ENCODE measurements at places on chromosomes 7 and 10.

GRCh38 chr7:101644879-101645278 lies 15.8 kb upstream of the MYL10 start:
- DNase-seq: no peak
- H3K27me3 ChIP-seq: no peaks in the 10 kb centered on the region
- H3K4me1 ChIP-seq: no peaks in the 10 kb centered on the region
- no peak overlapping the region for H3K4me3 ChIP-seq
- no peaks in the 10 kb centered on the region for H3K36me3 ChIP-seq

GRCh38 chr7:143380646-143381426 lies at the start of gene ZYX:
Gene ZYX (plus strand): TSS chr7:143381345. CDS start chr7:143381572, 227 bp downstream.
- peak; percentile 97 for DNase-seq
- H3K27me3 ChIP-seq: no peaks in the 10 kb centered on the region
- H3K36me3 ChIP-seq: no peaks in the 10 kb centered on the region
- H3K4me3 ChIP-seq: peak within 1 kb of the TSS; percentile 99

DNA sequence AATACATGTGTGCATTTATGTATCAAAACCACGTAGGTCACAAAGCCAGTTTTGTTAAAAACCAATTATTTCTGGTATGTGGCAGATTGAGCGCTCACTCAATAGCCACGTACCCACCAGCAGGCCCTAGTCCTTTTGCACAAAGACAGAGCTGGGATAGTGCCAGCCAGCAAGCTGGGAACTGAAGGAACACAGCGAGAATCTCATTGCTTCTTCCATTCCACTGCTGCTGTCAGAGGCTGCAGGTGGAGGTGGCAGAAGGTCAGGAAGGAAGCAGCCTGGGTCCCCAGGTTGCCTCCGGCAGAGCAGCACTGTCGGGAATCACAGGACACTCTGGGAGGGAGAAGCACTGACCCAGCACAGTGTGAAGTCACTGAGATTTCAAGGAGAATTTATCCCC lies 385.5 kb upstream of the PFKP start:
- no peak overlapping the region for H3K27ac ChIP-seq
- no peak overlapping the region for H3K4me3 ChIP-seq
- peaks cover 4% of the 10 kb centered on the region for H3K4me1 ChIP-seq
- DNase-seq: no peak
- no peaks in the 10 kb centered on the region for H3K27me3 ChIP-seq

- H3K36me3 ChIP-seq: no peaks in the 10 kb centered on the region
- H3K4me3 ChIP-seq: no peak overlapping the region
- DNase-seq: no peak
- H3K27me3 ChIP-seq: no peaks in the 10 kb centered on the region
- H3K27ac ChIP-seq: no peak overlapping the region
- no peaks in the 10 kb centered on the region for H3K4me1 ChIP-seq
These were observed 201.7 kb upstream of the PRSS58 start for GRCh38 chr7:142459551-142459963.

- H3K4me3 ChIP-seq: no peak overlapping the region
- no peak overlapping the region for H3K27ac ChIP-seq
- no peaks in the 10 kb centered on the region for H3K36me3 ChIP-seq
- no peak for DNase-seq
These were observed 91.5 kb upstream of the CALN1 start for GRCh38 chr7:72503644-72504043.

DNA sequence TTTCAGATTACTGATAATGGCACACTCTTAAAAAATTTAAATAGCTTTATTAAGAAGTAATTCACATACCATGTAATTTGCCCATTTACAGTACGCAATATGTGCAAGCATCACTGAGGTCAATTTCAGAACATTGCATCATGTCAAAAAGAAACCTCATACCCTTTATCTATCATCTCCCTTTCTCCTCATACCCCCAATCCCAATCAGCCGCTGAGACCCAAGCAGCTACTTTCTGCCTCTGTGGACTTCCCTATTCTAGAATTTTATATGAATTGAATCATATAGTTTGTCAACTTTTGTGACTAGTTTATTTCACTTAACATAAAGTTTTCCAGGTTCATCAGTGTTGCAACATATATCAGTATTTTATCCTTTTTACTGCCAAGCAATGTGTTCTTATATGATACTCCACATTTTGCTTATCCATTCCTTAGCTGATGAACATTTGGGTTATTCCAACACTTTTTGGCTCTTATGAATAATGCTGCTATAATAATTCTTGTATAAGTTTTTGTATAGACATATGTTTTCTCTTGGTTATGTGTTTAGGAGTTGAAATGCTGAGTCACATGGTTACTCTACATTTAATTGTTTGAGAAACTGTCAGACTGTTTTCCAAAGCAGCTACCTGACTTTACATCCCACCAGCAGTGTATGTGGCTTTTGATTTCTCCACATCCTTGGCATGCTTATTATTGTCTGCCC lies 26.9 kb upstream of the TPK1 start:
- no peak for DNase-seq
- no peaks in the 10 kb centered on the region for H3K36me3 ChIP-seq
- no peak overlapping the region for H3K27ac ChIP-seq
- no peaks in the 10 kb centered on the region for H3K4me1 ChIP-seq
- H3K4me3 ChIP-seq: no peak overlapping the region

DNA sequence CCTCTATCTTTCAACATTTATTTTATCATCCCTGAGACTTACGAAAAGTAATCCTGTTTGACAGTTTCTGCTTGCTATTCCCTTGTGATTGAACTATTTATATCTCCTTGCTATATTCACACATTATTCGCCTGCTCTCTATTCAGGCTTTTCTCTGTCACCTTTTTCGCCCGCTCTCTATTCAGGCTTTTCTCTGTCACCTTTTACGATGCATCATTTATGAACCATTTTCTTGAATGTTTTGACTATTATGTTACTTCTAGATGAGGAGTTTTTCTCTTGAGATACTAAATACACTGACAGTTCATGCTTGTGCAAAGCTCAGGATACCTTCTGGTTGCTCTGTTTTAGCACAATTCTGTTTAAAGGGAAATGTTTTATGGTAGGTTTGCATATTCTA lies 143.3 kb upstream of the VSTM2A start:
- no peaks in the 10 kb centered on the region for H3K36me3 ChIP-seq
- H3K4me3 ChIP-seq: no peak overlapping the region
- H3K4me1 ChIP-seq: no peaks in the 10 kb centered on the region
- no peak for DNase-seq
- H3K27ac ChIP-seq: no peak overlapping the region

DNA sequence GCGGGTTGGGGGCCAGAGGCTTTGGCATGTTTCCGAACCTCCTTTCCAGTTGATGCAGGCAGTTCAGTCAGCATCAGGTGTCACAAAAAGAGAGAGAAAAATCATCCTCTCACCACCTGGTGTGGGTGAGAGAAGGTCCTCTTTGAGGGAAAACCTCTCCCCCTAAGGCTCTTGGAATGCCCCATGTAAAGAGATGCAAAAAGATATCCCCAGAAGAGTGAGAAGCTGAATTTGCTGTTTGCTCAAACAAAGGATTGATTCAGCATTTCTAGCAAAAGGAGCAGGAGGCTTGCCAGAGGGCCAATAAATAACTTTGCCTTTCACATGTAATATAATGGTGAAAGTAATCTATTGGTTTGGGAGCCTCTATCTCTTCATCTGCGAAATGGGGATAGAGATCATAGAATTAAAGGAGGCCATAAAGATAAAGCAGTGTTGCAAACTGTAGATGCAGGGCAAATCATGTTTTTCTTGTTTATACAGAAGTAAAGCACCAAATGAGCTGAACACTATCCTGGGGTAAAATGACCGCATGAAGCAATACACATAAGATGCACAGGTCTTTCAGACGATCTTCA lies 425.9 kb downstream of the LRMDA start:
- peaks cover 4% of the 10 kb centered on the region for H3K4me1 ChIP-seq
- no peaks in the 10 kb centered on the region for H3K27me3 ChIP-seq
- no peak overlapping the region for H3K4me3 ChIP-seq
- no peaks in the 10 kb centered on the region for H3K36me3 ChIP-seq
- DNase-seq: no peak

- no peak for DNase-seq
- peak overlapping the region; percentile 20 for H3K4me3 ChIP-seq
- H3K4me1 ChIP-seq: no peaks in the 10 kb centered on the region
- peaks cover 18% of the 10 kb centered on the region for H3K27me3 ChIP-seq
These were observed 418.1 kb downstream of the ZNF716 start for GRCh38 chr7:57867884-57868701.

DNA sequence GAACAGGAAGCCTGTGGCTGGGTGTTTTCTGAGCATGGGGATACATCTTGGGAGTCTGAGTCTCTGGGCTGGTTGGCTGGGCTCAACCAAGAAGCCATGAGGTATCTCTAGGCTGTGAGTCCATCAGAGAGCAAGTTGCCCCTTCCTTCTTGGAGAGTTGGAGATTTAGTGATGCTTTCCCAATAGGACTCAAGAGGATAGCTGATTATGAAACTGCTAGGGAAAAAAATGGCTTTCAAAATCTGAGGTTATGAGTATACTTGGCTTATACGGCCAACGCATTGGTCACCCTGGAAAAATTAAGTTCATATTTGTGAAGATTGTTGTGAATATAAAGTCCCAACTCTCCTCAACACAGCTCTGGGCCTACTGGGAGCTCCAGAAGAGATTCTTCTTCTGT lies 162.7 kb upstream of the KMT2E start:
- no peaks in the 10 kb centered on the region for H3K4me1 ChIP-seq
- no peak for DNase-seq
- no peaks in the 10 kb centered on the region for H3K27me3 ChIP-seq

- no peak overlapping the region for H3K27ac ChIP-seq
- no peak overlapping the region for H3K4me3 ChIP-seq
- H3K4me1 ChIP-seq: no peaks in the 10 kb centered on the region
- H3K36me3 ChIP-seq: no peaks in the 10 kb centered on the region
These were observed 2.1 kb upstream of the SAMD9L start for GRCh38 chr7:93150200-93150835.

DNA sequence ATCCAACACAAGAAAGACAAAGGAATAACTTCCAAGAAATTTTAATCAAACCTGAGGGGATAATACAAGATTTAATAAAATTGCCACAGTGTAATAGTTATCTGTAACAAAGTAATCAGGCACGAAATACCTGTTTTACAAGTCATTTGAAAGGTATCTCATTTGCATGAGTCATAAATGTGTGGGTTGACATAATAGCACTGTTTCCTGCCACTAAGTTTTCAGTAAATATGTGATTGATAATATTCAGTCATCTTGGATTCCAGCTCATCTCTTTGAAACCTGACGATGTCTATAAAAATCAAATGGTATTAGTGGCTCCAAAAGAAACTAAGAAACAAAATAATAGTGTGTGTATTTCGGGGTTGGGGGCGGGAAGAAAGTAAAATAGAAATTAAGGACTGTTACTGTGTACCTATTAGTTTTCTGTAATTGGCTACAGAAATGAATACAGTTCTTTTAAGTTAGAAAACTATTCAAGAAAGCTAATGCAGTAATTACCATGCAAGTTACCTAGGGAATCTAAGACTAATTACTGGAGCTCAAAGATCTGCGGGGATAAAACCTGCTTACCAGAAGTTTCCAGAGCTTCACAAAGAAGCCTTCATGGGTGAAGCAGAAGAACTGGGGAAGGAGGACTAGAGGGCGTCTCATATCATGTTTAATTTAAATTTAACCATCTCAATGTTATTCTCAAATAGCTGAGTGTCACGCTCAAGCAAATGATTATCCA lies 100.7 kb downstream of the ST8SIA6 start:
- no peak overlapping the region for H3K27ac ChIP-seq
- no peak overlapping the region for H3K4me3 ChIP-seq
- H3K36me3 ChIP-seq: no peaks in the 10 kb centered on the region
- no peak for DNase-seq
- no peaks in the 10 kb centered on the region for H3K4me1 ChIP-seq
